ENCODE measurements at places on chromosomes 16 and 17.

DNA sequence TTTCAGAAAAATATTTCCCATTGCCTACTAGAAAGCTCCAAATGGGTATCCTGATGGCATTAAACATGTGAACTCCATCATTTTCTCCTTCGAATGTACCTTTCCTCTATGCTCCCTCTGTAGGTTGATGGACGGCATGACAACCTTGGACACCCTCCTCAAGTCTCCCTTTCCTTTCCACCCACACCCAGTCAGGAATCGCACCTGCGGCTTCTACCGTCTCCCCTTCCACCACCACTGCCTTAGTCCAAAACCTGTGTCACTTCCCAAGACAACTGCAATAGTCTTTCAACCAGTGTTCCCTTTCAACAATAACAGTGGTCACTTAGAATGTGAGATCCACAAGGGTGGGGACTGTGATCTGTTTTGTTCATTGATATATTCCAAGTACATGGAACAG lies 233.1 kb upstream of the AXIN2 start:
- DNase-seq = no peak

- no peak for DNase-seq
Measured at GRCh38 chr17:60361889-60362288, 30.0 kb downstream of the USP32 start.

GRCh38 chr17:935485-935884 lies 44.1 kb downstream of the NXN start:
- no peak for DNase-seq

GRCh38 chr17:80877729-80878303 lies 113.8 kb upstream of the CHMP6 start:
- DNase-seq = no peak

- no peak for DNase-seq
Measured at GRCh38 chr16:73405851-73406250, 357.9 kb upstream of the ZFHX3 start.

DNA sequence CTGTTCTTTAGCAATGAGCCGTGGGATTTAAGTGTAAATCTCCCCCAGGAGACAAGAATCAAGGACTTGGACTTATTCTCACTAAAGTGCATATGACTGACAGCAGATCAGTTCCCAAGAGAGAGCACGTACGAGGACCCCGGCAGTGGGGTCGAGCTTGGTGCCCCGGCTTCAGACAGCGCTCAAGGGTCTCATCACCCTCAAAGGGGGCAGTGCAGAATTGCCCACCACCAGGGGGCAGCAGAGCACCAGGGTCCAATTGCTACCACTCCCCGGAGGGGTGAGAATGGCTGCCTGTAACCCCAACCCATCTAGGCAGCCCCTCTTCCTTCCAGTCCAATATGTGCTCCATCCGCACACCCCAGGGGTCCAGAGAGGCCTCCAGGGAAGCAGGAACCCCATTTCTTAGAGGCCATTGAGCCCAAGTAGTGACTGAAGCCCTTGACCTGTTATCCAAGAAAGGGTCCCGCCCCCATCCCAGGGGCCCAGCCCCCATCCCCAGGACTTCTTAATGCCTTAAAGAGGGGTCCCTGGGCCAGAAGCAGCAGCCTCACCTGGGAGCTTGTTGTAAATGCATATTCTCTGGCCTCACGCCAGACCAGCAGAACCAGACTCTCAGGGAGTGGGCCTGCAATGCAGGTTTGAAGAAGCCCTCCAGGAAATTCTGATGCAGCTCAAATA lies 86.1 kb downstream of the ZDHHC7 start:
- peak; percentile 95 for DNase-seq

- DNase-seq = no peak
Measured at GRCh38 chr16:79602628-79603014, 2.1 kb upstream of the MAF start.

- DNase-seq = no peak
Measured at GRCh38 chr16:49365711-49366509, 7.7 kb upstream of the C16orf78 start.

DNA sequence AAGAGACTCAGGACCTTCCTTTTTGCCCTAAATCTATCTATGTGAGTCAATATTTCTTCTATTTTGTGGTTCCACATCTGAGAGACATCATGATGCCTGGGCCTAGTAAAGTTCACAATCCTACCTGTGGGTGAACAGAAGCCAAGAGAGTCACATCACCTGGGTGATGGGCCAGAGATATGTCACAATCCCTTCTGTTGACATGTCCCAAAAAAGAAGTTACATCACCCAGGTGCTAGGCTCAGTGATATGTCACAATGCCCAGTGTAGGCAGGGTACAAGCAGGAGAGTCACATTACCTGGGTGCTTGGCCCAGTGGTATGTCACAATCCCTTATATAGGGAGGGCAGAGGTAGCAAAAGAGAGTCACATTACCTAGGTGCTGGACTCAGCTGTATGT lies 2101.9 kb downstream of the TP53TG3F start:
- no peak for DNase-seq

DNA sequence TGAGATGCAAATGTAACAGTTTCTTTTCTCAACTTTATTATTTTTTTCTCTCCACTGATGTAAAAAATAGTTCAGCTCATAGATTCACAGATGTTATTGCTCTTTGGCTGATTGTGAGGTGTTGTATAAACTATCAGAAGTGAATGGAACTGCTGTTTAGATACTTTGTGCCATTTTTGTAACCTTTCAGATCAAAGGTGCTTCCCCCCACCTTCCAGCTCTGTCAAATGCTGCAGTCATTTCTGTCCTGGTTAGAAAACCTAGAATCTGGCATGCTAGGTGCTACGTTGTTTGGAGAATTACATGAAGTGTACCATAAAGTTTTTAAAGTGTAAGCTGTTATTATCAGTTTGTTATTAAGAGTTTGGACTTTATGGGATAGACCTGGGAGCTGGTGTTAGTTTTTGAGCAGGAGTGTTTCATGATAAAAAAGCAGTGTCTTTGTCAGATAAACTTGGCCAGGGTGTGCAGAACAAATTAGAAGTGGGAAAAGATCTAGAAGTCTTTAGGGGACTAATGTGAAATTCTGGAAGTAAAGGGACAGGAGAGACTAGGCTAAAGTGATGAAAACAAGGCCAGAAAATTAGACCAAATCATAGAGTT lies 1.8 kb upstream of the WIPI1 start:
- no peak for DNase-seq

- no peak for DNase-seq
Measured at GRCh38 chr17:68942389-68942788, 12.8 kb downstream of the ABCA8 start.

DNA sequence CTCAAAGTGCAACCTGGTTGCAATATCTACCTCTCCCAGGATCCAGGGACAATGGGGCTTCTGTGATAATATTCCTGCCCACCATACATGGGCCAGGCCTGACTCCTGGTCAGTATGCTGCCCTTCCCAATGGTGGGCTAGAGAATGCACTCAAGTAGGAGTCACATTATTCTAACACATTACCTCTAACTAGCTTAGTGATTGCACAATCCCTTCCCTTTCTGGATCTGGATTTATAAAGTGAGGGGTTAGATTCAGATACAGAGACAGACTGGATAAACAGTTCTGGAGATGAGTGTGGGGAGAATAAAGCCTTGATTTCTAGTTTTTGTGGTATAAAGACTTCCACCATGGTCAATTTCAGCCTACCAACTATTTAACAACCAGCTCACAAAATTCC lies 33.0 kb downstream of the LYRM1 start:
- no peak for DNase-seq

DNA sequence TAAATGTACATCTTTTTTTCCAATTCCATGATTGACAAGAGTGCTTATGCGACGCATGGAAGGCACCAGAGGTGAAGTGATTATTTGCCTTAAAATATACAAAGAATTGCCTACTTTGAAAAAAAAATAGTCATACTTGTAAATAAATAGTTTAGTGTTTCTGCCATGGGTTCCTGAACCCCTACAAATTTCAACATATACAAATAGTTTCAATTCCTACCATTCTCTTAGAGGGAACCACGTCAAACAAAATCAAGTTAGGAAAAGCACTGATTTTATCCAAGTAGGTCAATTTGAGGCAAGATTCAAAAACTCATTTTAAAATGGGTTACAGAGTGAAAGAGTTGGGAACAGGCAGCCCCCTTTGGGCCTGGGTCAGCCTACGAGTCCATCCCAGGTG lies 11.7 kb downstream of the CMTM3 start:
- no peak for DNase-seq

- DNase-seq = no peak
Measured at GRCh38 chr17:48604770-48605329, at the start of gene HOXB6. HOXB6 (minus strand) TSS chr17:48604986; CDS start chr17:48598150, 6,836 bp downstream.

DNA sequence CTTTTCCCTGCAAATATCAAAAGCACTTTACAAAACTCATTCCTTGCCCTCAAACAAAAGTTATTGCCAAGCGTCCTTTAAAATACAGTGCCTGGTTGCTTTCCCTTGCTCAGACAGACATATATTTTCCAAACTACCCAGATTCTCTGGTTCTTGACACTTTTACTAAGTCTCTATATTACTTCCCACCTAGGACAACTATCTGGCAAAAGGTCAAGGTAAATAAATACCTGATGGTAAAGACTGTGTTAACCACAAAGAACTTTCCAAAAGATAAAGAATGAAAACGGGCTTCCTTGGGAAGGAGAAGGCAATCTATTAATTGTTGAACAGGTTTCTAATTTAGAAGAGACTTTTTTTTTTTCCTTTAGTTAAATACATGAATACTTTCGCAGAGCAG lies 1.9 kb downstream of the HS3ST3A1 start:
- no peak for DNase-seq

- DNase-seq = no peak
Measured at GRCh38 chr17:50109785-50110184, 14.6 kb downstream of the PDK2 start.

- DNase-seq = no peak
Measured at GRCh38 chr17:35088356-35088880, 24.9 kb upstream of the RFFL start.

DNA sequence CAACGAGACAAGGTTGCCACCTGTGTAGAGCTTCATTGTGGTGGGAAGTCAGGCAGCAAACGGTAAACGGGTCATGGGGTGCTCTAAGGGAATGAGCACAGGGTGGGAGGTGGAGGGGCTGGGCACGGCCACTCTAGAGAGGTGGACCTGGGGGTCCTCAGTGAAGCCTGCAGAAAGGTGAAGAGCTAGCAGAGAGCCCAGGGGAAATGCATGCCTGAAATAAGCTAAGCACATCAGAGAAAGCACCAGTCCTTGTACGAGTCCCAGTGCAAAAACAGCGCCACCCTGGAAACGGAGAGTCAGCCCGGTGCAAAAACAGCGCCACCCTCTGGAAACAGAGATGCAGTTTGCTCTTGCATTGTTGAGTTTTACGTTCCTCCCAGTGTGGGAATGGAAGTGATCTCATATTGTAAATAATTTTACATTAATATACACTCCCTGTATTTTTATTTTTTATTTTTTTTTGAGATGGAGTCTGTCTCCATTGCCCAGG lies 65.0 kb downstream of the TBC1D16 start:
- DNase-seq = no peak

DNA sequence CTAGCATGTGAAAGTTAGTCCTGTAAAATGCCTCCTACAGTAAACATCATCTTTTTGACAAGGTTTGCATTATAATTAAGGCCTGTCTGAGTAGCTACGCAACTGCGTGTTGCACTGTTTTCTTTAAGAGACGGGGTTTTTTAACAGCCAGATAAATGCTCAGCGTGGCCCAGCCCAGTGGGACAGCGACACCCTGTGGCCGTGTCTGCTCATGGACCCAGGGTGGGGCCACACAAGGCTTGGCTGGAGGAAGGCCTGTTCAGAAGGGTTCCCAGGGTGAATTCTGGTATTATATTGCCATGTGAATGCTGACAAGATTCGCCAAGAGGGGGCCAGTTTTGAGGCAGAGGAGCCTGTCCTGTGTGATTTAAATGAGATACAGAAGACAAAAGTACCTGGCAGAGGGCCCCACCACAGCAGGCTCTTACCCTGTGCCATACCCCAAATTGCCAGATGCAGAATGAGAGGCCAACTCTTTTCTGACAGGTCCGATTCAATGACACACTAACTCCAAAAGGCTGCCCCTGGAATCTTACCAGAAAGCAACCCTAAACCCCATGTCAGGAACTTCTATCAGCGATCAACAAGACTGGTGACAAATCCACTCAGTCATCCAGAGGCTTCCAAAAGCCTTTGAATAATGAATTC lies 65.9 kb upstream of the IRX6 start:
- peak; percentile 92 for DNase-seq

GRCh38 chr16:89422527-89422904 lies 67.8 kb downstream of the ANKRD11 start:
- DNase-seq = no peak

- DNase-seq = no peak
Measured at GRCh38 chr17:77756846-77757560, 201.5 kb upstream of the TNRC6C start.

DNA sequence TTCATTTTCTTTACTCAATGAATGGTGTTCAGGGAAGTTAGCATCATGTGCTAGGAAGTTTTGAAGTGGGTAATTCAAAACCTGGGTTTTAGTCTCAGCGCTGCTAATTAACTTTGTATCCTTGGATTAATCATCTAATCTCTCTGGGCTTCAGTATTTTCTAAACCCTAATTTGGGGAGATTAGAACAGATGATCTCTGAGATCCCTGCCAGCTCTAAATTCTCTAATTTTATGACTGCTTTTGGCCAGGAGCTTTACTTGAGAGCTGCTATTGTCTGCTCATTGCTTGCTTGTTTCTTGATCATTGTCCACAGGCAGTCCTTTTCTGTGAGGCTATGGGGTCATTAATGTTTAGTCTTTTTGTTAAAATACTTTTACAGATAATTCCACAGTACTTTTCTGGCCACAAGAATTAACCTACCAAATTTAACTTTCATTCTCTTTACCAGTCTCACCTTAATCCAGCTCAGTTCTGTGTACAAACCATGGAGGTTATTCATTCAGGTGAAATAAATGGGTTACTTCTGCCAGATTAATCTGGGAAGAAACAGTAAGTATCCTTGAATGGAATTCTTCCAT lies 28.4 kb upstream of the VWA3A start:
- DNase-seq = no peak

- DNase-seq = peak; percentile 73
Measured at GRCh38 chr17:65559804-65560627, 1.4 kb downstream of the AXIN2 start.

DNA sequence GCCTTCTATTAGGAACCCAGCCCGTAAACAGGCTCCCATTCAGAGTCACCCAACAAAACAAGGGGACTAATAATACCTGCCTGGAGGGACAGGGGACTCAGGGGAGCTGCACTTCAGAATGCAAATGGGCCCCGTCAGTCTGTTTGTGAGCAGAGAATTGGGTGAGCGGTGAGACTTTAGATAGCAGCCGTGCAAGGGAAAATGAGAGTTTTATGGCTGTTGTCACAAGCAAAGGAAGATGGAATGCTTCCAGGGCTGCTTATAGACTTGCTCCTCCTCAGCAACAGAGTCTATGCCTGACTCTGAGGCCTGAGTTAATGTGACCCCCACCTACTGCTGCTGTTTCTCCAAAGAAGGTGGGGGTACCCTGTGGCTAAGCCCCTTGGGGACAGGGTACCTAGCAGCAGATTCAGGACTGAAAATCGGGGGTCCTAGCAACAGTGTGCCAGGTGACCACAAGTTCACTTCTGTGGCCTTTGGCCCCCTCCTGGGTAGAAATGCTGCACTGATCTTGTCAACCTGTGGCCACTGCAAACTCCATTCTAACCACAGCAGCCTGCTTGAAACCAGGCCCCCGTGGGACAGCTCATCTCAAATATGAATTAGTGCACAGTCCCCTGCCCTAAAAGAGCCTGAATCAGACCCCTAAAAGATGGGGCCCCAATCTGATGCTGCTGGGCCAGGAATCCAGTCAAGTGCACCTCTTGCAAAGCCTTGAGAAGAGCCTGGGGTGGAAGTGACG lies 126.4 kb downstream of the C16orf78 start:
- no peak for DNase-seq

All from H1 (cell line).